Activated naive CD4-positive, alpha-beta T cell treated with anti-CD3 and anti-CD28 coated beads, Interleukin-2, amount 50 U/mL, for 72 hours (primary cell): ENCODE measurements at places on chromosomes 1 and 21.

GRCh38 chr1:184163674-184164465, 112.3 kb downstream of the TSEN15 start:
- DNase-seq: no peak

GRCh38 chr1:109253803-109254620, 4.7 kb downstream of the CELSR2 start:
- no peak for DNase-seq

DNA sequence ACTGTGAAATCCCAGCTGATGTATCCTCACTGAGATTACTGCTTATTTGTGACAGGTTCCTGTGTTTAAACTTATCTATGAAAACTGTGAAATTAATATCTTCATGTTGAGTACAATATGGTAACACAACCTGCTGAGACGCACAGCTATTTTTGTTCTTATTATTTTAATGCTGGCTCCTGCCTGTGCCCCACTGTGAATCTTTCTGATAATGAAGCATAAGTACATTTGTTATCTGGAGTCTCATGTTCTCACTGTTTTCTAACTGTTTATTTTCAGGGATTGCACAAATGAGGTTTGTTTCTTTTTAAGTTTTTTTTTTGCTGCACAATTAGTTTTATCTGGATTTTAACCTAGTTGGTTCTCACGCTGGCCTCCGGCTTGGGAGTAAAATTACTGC, 39.9 kb upstream of the IFNAR2 start:
- DNase-seq: no peak

- no peak for DNase-seq
Measured at GRCh38 chr1:92458146-92458545, 28.6 kb downstream of the GFI1 start.

DNA sequence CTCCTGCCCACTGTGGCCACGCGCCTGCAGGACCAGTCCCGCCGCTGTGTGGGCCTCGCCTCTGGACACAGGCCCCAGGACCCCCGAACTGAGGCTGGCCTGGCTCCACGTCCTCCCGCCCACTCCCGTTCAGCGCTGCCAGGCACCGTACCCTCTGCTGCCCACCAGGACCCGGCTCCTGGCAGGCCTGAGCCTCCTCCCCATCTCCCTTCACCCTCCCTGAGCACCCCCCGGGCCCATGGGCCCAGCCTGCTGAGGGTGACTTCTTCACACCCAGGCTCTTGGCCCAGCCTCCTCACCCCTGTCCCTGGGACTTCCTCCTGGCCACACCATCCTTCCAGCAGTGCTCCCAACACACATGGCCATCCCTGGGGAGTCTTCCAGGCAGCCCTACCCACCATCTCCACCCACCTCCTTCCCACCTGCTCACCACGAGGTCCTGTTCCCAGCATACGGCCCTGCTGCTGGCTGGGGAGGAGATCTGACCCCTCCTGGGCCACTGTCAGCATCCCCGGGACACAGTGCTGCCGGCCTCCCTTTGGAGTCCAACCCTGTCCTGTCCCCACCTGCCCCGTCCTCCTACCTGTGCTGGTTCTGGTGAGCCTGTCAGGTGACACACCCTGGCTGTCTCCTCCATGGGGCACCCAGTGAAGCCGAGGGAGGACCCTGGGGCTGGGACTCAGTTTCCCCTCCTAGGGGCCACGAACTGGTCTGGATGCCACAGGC, 53.7 kb downstream of the SLX9 start:
- no peak for DNase-seq

DNA sequence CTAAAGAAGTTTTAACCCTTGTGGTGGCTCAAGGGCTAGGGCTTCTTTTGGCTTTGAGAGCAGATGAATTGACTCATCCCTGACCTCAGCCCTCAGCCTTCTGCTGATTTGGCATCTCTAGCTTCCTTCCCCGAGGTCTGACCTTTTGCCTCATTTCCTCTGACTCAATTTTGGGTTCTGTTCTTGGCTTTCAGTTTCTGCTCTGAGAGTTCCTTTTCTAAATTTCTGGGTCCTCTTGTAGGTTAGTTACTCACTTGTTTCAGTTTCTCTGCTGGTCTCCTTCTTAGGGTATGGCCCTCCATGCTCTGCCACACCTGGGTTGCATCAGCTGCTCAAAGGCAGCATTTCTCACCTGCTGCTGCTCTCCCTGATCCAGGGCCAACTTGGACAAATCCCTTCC, 19.4 kb downstream of the PDE4B start:
- peak; percentile 74 for DNase-seq

GRCh38 chr1:60911966-60912697, 170.2 kb upstream of the NFIA start:
- no peak for DNase-seq

GRCh38 chr1:115705085-115705951, 63.2 kb downstream of the CASQ2 start:
- DNase-seq: no peak

DNA sequence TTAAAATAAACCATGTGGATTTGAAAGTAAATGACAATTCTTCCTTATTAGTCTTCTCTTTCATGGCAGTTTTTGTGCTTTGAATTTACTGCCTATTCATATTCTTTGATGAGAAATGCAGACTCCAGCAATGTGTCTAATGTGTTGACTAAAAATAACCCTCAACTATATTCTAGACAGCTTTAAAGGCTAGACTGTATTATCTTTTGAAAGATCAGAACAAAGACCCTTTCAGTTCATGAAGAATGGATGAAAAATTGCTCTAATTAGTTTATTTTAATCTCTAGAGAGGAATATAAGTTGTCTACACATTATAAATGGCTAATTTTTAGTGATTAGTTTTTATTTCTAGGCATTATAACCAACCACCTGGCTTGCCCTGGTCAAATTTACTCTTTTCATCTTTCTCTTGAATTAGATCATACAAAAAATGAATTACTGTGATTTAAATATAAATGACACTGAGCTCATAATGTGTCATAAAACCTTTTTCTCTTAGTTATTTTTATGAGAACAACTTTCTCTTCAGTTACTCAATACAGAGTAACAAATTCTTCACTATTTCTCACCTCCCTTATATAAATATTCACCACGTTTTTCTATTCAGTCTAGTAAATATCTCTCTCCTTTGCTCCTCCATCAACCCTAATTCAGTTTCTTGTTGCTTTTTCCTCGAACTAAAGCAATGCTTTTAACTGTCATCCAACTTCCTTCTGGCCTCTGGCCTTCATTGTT, 428.5 kb upstream of the TMPRSS15 start:
- DNase-seq: no peak

GRCh38 chr1:208243967-208244916, at the start of gene PLXNA2:
PLXNA2 (minus strand) TSS chr1:208244384; CDS start chr1:208217922, 26,462 bp downstream.
- DNase-seq: peak; percentile 40

DNA sequence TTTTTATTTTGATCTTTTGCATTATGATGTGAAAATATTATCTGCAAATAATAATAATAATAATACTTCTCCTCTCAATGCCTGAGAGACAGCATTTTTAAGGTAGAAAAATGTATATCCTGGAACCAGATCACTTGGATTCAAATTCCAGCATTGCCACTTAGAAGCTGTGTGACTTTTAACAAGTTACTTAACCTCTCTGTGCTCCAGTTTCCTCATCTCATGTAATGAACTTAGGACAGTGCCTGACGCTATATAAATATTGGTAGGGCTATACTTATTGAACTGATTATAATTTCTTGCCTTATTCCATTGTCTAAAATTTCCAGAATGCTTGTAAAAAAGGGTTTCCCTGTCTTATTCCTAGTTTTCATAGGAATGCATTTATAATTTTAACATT, 137.2 kb downstream of the IGSF21 start:
- DNase-seq: no peak

GRCh38 chr1:6124746-6125365, 55.3 kb downstream of the CHD5 start:
- no peak for DNase-seq

GRCh38 chr1:41850029-41850428, 68.7 kb downstream of the HIVEP3 start:
- DNase-seq: no peak

DNA sequence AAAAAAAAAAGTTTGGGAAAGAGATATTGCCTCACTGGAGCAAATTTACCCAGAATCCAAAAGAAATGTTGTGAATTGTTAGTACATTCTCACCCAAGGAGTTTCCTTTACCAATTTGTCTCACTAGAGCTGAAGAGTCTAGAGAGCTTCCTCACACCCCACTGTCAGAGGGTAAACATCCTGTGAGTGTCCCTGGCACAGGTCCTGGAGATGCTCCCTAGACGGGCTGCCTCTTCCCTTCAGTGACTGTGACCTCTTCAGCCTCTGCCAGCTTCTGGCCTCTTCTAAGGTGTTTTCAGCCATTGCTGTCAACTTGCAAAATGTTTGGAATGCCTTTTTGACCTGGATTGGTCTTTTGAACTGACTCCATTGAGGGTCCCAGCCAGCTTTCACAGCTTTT, 159.4 kb downstream of the DHRS3 start:
- DNase-seq: no peak

DNA sequence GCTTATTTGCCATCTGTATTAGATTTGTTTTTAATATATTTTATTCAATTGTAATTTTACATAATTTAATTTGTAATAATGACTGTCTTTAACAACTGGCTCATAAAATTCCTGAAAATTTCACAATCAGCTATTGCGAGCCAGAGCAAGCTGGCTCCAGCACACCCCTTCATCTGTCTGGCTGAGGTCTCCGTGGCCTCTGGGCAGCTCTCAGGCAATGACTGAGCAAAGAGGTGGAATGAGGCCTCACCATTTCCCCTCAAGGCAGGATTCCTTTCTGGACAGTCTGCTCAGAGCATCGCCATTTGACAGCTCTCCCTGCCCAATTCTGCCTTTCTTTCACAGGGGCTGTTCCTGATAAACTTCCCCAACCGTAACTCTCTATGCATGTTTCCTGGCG, 5.8 kb upstream of the KANK4 start:
- DNase-seq: no peak

GRCh38 chr1:177172866-177173265, 2.1 kb downstream of the BRINP2 start:
- DNase-seq: no peak

DNA sequence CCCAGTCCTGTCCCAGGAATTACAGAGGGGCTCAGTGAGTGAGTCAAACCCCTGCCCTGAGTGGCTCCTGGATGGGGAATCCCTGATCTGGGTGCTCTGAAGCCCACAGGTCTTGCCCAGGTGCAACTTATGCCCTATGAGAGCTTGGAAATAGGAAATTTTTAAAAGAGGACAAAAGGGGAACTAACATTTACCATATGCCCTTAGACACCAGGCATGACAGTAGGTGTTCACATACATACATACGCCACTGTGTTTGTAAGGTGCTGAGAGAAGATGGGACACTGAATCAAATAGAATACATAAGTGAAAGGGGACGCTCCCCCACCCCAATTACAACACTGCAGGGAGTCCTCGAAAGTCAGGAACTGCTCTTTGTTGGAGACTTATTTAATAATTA, 1.4 kb downstream of the CFAP45 start:
- no peak for DNase-seq

GRCh38 chr21:38054334-38054733, 138.1 kb upstream of the KCNJ6 start:
- no peak for DNase-seq

GRCh38 chr1:157137408-157138219, 581 bp downstream of the ETV3 start:
- DNase-seq: no peak

- DNase-seq: no peak
Measured at GRCh38 chr1:240280560-240281322, 189.1 kb downstream of the FMN2 start.

DNA sequence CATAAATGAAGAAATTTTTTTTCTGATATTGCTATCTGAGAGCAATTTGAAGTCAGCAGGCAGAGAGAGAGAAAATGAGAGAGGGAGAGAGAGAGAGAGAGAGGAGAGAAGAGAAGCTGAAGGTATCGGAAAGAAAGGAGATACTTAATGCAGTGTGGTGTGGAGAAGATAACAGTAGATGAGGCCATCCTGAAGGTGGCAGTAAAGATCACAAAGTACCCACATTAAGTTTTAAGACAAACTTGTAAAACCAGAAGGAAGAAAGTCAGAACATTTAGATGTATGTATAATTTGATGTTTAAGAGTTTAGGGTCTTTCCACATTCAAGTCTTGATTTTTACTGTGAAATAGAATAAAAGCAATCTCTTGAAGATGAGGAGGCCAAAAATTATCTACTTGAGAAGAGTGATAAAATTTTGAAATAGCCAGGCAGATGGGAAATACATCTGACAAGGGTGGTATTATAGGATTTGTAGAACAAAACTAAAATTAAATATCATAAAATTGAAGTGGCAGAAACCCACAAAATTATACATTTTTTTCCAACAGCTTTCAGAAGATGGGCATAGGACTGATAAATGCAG, 1753.4 kb downstream of the MRPL39 start:
- DNase-seq: no peak

- DNase-seq: no peak
Measured at GRCh38 chr21:38958323-38958705, 152.6 kb downstream of the ETS2 start.

DNA sequence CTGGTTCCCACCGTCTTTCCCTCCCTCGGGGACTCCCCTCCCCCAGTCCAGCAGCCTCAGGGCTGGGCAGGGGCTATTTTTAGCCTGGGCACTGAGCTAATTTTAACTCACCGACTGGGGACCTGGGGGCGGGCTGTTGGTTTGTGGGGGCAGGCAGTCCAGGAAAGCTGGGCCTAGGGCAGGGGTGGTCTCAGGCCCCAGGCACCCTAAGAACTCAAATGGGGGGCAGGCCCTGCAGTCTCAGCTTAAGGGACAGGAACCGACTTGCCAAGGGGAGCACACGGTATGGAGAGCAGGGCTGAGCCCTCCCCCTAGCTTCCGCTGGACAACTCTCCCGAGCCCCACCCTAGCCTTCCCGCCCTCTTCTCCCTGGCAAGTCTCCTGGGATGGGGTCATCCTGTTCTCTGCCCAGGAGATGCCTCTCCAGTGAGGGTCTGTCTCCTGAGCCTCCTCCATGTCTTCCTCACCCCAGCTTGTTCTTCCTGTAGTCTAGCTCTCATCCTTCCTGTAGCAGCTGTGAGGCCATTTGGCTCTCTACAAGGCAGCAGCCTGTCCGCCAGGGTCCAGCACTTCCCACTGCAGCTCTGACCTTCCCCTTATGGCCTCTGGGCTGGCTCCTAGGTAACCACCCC, 10.1 kb downstream of the MEF2D start:
- DNase-seq: no peak

DNA sequence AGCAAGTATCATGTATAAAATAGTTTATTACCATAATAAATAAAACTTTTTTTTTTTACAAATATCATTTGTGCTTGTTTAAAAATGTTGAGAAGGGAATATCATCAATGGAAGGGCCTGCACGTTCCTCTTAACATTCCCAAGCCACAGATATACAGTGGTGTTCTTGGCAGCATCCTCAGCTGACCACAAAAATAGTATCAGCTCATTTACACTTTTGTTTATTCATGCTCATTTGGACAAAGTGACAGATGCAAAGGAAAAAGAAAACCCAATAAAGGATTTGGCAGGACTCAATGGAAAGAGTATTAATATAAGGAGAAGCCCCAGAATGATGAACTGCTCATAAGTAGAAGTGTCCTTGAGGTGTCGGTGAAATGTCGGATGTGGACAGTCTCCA, 349.6 kb downstream of the HHAT start:
- DNase-seq: no peak

- no peak for DNase-seq
Measured at GRCh38 chr1:111204201-111204982, 3.9 kb upstream of the DENND2D start.
